ENCODE measurements at places on chromosomes 16 and 17. TPM values are rescaled to one million over a fixed set of nuclear protein-coding genes. Genes with fewer than 3 reads are reported as not detected.
A peak's percentile ranks its signal among the peaks of the same experiment; 100 is the strongest.

The AURKB gene
- polyA plus RNA-seq = 1.5 TPM

- peak; percentile 87 for DNase-seq
These were observed 6.7 kb downstream of the RHBDF1 start for GRCh38 chr16:65745-66144.

The BCL6B gene
- polyA plus RNA-seq = 9.7 TPM

The CD300H gene
- polyA plus RNA-seq = not detected

The GPRC5C gene
- 29.5 TPM for polyA plus RNA-seq

- DNase-seq = peak; percentile 15
These were observed 124.2 kb downstream of the TMEM132E start for GRCh38 chr17:34703533-34703932.

GRCh38 chr17:17313350-17313991 lies 10.3 kb downstream of the NT5M start:
- DNase-seq = peak; percentile 39

The ELMO3 gene
- polyA plus RNA-seq = 1.9 TPM

GRCh38 chr16:20051611-20052010 lies 22.1 kb downstream of the GPR139 start:
- DNase-seq = no peak

DNA sequence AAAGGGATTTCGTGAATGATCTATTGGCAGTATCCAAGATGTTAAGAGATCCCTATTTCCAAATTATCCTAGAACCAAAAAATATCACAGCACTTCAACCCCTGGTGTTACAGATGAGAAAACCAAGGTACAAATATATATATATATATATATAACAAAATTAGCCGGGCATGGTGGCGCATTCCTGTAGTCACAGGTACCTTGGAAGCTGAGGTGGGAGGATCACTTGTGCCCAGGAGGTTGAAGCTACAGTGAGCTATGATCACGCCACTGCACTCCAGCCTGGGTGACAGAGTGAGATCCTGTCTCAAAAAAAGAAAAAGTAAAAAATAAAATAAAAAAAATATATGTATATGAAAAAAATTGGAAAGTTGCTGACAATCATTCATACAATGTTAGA lies 637 bp upstream of the CLN3 start:
- DNase-seq = no peak

The CDH15 gene
- 0.45 TPM for polyA plus RNA-seq

GRCh38 chr17:79188048-79188447 lies 113.4 kb downstream of the ENGASE start:
- no peak for DNase-seq

DNA sequence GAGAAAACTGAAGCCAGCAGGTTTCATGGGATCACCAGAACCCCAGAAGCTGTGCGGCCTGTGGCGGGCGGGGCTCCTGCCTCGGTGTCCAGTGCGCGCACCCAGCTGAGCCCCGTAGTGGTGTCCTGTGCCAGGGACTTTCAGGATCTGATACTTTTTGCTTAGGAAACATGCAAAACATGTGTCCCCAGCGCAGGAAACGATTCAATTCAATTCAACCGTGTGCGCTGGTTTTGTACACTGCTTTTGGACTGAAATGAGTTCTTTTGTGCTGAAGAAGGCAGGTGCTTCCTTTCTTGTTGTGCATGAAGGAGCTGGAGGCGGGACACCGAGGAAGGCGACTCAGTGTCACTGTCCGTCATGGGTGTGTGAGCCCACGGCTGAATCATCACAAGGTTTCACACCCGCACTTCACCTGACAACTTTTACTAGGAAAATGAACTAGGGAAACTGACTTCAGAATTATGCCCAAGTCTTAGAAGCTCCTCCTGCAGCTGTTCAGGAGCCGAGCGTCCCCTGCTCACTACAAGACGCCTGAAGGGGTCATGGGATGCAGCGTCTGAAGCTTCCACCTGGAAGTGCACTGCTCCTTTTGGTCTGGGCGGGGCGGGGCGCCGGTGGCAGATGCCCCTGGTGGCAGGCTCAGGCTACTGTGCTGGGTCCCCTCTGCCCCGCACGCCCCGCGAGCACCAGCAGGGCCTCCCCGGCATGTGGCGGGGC lies 31.4 kb upstream of the ZNF750 start:
- no peak for DNase-seq

The KRTAP4-6 gene
- polyA plus RNA-seq = not detected

DNA sequence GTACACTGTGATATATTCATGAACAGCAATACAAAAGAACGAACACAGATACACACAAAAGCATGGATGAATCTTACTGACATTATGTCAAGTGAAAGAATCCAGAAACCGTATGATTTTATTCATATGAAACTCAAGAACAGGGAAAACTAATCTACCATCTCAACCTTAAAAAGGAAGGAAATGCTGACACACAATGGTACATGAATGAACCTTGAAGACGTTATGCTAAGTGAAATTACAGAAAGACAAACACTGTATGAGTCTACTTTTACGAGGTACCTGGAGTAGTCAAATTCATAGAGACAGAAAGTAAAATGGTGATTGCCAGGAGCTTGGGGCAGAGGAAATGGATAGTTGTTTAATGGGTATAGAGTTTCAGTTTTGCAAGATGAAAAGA lies 8.7 kb upstream of the PRKCB start:
- DNase-seq = no peak

The PHOSPHO1 gene
- polyA plus RNA-seq = 1.1 TPM

- DNase-seq = peak; percentile 9
These were observed 32.3 kb downstream of the FBXO31 start for GRCh38 chr16:87351320-87351698.

The DNAI2 gene
- polyA plus RNA-seq = not detected

GRCh38 chr16:72846594-72846993 lies 201.3 kb downstream of the ZFHX3 start:
- no peak for DNase-seq

DNA sequence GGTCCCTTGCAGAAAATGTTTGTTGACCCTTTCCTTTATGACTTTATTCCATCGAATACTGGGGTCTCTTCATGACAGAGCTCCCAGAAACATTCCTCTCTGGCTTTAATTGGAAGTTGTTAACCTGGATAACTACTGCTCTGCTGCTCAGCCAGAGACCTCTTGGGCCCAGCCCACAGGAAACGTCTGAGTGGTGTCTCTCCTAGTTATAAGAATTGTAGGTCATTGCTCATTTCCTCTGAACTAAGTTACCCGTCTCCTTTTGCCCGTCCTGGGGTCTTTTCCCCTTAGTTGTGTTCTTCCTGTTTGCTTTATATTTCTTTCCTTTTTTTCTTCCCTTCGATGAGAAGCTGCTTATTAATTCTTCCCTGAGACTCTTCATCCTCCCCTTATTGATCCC lies 9.0 kb downstream of the MAP2K6 start:
- DNase-seq = no peak

GRCh38 chr16:50444526-50444925 lies 75.7 kb upstream of the BRD7 start:
- DNase-seq = no peak

DNA sequence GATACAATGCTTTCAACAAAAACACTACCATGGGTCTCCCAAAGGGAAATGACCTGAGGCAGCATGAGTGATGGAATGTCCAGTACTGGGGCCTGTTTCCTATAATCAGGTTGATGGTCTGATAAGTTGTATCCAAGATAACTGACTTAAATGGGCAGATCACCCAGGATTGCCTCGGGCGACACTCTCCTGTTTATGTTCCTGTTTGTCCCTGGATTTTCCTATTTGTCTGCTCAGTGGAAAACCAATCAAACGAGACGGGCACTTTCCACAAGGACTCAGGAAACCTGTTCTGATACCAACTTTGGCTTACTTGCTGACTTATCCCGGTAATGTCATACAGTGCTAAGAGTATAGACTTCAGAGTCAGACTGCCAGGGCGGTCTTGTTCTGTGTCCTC lies 27.4 kb downstream of the USP43 start:
- no peak for DNase-seq

GRCh38 chr16:51540259-51540658 lies 389.2 kb upstream of the SALL1 start:
- DNase-seq = no peak

GRCh38 chr17:77419547-77420094 lies 278.9 kb downstream of the SEC14L1 start:
- DNase-seq = no peak

The CYGB gene
- 57.7 TPM for polyA plus RNA-seq

DNA sequence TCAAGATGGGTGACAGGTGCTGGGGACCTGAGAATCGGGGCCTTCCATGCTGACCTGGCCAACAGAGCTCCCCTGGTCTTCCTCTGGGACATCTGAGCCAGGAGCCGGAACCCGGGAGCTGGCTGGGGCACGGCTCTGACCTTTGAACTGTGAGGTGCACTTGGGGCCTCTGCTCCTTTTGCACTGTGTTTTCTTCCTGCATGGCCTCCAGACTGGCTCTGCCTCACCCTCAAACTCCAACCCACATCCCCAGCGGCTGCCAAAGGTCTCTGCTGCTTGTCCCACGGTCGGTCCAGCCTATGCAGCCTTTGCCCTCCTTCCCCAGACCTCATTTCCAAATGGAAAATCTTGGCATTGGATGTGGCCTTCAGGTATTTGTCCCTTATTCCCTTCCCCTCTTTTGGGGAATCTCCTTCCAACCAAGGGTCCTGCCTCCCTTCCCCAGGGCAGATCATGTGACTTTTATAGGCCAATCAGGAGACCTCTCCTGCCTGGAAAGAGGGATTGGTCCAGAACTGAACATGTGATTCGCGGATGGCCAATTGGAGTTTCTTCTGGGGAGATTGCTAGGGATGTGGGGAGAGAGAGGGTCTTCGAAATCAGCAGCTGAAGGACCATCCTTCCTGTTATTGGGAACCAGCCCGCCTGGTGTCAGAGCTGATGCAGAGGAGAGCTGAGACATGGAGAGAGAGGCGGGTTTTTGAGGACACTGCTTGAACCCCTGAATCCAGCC lies 117.9 kb downstream of the CYLD start:
- no peak for DNase-seq

DNA sequence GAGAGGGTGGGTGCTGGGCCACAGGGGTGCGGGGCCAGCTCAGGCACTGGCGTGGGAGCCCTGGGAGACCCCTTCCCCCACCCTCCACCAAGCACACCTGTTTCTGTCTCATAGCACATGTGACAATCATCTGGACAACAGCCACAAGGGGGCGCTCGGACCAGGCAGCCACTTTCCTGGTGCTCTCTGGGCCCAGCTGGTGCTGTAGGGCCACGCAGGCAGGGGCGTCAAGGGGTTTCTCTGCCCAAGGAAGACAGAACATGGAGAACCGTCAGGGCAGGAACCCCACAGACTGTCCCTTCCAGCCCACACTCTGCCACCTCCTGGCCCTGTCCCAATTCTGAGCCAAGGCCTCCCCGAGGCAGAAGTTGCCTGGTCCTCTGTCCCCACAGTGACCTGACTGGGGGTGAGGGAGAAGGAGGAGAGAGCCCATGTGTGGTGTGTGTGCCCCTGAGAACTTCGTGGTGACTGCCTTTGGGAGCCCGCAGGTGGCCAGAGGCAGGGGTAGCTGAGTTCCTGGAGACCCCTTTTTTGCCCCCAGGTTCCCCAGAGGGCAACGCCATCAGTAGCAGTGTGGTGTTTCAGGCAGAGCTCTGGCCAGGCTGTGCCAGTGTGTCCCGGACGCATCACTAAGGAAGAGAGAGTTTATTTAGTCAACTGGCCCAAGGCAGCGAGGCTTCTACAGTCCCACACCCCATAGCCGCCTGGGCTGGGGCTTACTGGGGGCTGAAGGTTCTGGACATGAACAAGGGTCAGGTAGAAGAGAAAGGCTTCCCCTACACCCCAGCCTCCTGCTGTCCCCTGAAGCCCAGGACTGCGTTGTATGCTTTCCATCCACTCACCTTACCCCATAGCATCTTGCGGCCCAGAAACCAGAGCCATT lies 3.1 kb upstream of the SETD6 start:
- DNase-seq = peak; percentile 77

DNA sequence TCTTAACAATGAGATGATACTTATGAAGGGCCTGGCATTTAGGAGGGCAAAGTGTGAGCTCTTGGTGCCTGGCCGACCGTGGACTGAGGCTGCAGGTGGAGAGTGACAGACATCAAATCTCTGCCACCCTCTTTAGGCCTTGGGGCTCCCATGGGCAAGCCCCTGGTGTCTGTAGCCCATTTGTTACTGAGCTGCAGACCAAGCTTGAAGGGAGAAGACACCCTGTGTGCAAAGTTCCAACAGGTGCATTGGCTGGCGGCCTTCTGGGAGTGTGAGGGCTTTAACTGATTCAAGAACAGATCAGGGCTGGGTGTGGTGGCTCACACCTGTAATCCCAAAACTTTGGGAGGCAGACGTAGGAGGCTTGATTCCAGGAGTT lies 789 bp upstream of the CTRL start:
- no peak for DNase-seq

The KRT40 gene
- polyA plus RNA-seq = not detected

- no peak for DNase-seq
These were observed 68.1 kb downstream of the GSG1L start for GRCh38 chr16:27995378-27995777.

- DNase-seq = no peak
These were observed 12.7 kb downstream of the MAPT start for GRCh38 chr17:45906927-45907622.

- DNase-seq = peak; percentile 43
These were observed 2.2 kb downstream of the DPEP1 start for GRCh38 chr16:89615596-89616090.

The KRT36 gene
- polyA plus RNA-seq = not detected

The HOXB7 gene
- polyA plus RNA-seq = 0.13 TPM

GRCh38 chr17:69581061-69581961 lies 166.8 kb downstream of the MAP2K6 start:
- no peak for DNase-seq

GRCh38 chr17:27240086-27240801 lies 53.7 kb upstream of the WSB1 start:
- DNase-seq = no peak

The NACA2 gene
- 0.10 TPM for polyA plus RNA-seq

DNA sequence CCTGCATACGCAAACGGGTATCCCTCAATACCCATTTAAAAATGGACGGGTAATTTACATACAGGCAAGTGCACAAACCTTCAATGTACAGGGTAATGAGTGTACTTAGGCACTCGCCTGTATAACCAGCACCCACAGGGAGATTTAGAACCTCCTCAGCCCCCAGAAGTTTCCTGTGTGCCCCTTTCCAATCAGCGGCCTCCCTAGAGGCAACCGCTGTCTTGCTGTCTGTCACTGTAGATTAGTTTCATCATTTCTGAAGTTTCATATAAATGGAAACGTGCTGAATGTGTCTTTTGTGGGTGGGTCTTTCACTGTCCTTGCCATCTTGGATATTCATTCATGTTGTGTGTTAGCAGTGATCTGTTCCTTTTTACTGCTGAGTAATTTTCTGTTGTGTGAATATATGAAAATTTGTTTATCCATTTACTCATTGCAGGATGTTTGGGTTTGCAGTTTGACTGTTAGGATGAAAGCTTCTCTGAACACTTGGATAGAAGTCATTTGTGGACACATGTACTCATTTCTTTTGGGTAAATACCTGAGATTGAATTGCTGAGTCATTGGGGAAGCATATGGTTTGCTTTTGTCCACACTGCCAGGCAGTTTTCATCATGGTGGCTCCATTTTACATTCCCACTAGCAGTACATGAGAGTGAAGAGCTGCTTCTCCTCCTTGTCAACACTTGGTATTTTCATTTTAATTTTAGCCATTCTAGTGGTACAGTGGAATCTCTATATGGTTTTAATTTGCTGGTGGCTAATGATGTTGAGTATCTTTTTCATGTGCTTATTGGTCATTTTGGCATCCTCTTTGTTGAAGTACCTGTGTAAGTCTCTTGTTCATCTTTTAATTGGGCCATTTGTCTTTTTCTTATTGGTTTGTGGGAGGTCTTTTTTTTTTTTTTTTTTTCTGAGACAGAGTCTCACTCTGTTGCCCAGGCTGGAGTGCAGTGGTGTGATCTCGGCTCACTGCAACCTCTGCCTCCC lies 2.1 kb upstream of the ADCY7 start:
- DNase-seq = no peak

The CD300LG gene
- 34.3 TPM for polyA plus RNA-seq

The RCVRN gene
- polyA plus RNA-seq = 0.29 TPM

GRCh38 chr17:58686980-58687379 lies 4.9 kb downstream of the TEX14 start:
- DNase-seq = no peak

All from heart right ventricle (tissue), 16 donors.